ENCODE measurements at places on chromosomes 5 and 9. TPM values are rescaled to one million over a fixed set of nuclear protein-coding genes. Genes with fewer than 3 reads are reported as not detected.

Gene CARTPT
- not detected for total RNA-seq

Gene GDNF
- total RNA-seq, result not detected

Gene FREM1
- not detected for total RNA-seq

Gene ZFAND5
- 113 TPM for total RNA-seq

Gene ANKRD20A1
- 1.8 TPM for total RNA-seq

Gene HMMR
- 25.3 TPM for total RNA-seq

Gene FAM153A
- not detected for total RNA-seq

Gene LCN9
- not detected for total RNA-seq

Gene SURF2
- total RNA-seq, result 36.5 TPM

Gene UBE2D2
- total RNA-seq, result 161 TPM

Gene LHFPL2
- total RNA-seq, result 49.7 TPM

Gene LCP2
- not detected for total RNA-seq

Gene GRXCR2
- total RNA-seq, result not detected

Gene F12
- total RNA-seq, result 23.9 TPM

Gene CEP72
- 11.8 TPM for total RNA-seq

Gene RNF183
- total RNA-seq, result not detected

Gene TJP2
- total RNA-seq, result 5.1 TPM

Gene PKD2L2
- total RNA-seq, result not detected

Gene KIF4B
- total RNA-seq, result not detected

Gene ARL10
- total RNA-seq, result 0.02 TPM

Gene STC2
- total RNA-seq, result 47.5 TPM

Measured in A549 treated with ZK216348 at 1 μM for 4 hours (cell line).